ENCODE measurements at places on chromosomes 1 and 21.

DNA sequence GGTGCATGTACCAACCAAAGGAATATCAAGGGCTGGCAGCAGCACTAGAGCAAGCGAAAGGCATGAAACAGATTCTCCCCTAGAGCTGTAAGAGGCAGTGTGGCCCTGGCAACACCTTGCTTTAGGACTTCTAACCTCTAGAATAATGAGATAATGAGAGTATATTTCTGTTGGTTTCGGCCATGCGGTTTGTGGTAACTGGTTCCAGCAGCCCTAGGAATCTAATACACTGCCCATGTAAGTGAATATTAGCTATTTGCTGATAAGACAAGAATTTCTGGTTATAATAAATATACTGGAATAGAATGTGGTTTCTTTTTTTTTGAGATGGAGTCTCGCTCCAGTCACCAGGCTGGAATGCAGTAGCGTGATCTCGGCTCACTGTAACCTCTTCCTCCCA, 199.4 kb downstream of the GABPA start:
- DNase-seq, result no peak

DNA sequence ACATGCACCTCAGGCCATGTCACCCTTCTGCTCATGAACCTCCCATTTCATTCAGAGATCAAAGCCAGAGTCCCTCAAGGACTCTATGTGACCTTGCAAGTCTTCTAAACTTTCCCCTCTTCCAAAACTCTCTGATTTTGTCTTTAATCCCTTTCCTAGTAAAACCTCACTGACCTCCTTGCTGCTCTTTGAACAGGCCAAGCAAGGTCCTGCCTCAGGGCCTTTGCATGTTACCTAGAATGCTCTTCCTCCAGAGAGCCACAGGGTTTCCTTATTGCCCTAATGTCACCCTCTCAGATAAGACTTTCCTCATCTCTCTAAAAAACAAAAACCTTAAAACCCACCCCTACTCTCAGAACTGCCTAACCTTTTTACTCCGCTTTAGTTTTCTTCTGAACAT, 26.6 kb downstream of the IL23R start:
- DNase-seq, result no peak

GRCh38 chr21:32073190-32073589, 200.4 kb downstream of the HUNK start:
- no peak for DNase-seq

DNA sequence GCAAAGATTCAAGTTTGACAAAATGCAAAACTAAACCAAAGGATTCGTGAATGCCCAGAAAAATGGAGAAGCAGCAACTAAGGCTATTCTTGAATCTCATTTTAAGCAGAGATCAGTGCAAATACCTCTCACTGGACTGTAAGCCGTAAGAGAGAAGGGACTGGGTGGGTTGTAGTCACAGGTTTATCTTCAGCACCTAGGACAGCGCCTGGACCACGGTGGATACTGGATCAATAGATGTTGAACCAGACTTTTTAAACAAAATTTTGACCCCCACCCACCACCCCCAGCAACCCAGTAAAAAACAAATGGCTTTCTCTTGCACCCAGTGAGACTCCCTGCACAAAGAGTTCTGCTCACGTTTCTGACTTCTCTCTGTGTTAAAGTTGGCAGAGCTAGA, 347.1 kb downstream of the AJAP1 start:
- no peak for DNase-seq

- DNase-seq, result no peak
Measured at GRCh38 chr1:68231627-68232288, 565 bp downstream of the WLS start.

- no peak for DNase-seq
Measured at GRCh38 chr1:231020139-231020601, 19.9 kb downstream of the FAM89A start.

- DNase-seq, result no peak
Measured at GRCh38 chr1:109138358-109138757, 24.4 kb downstream of the ELAPOR1 start.

- no peak for DNase-seq
Measured at GRCh38 chr1:65525266-65526048, 105.0 kb downstream of the LEPR start.

DNA sequence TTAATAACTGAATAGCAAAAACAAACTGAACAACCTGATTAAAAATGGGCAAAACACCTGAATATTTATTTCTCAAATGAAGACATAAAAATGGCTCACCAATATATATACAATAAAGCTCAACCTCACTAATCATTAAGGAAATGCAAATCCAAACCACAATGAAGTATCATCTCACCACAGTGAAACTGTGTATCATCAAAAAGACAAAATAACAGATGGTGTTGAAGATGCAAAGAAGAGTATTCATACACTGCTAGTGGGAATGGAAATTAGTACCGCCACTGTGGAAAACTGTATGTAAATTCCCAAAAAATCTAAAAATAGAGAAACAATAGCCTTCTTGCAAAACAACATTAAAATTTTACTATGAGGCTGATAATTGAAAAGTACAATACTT, 1660.1 kb upstream of the B3GALT2 start:
- no peak for DNase-seq

- DNase-seq, result no peak
Measured at GRCh38 chr1:109509176-109510134, at the start of gene AMIGO1. Gene AMIGO1 (minus strand): TSS chr1:109509727. CDS start chr1:109508912, 815 bp downstream.

- DNase-seq, result no peak
Measured at GRCh38 chr1:157030728-157031127, 14.8 kb downstream of the ARHGEF11 start.

GRCh38 chr1:170200621-170201397, 55.0 kb downstream of the NTMT2 start:
- no peak for DNase-seq
